ENCODE measurements at places on chromosomes 11 and 22. TPM values are rescaled to one million over a fixed set of nuclear protein-coding genes. Genes with fewer than 3 reads are reported as not detected.

- H3K4me3 ChIP-seq, result no peak overlapping the region
- H3K4me1 ChIP-seq, result peaks cover 12% of the 10 kb centered on the region
- H3K27ac ChIP-seq, result no peak overlapping the region
- no peaks in the 10 kb centered on the region for H3K36me3 ChIP-seq
- DNase-seq, result no peak
- peaks cover under 1% of the 10 kb centered on the region for H3K27me3 ChIP-seq
Measured at GRCh38 chr11:2310073-2310785, 8.4 kb downstream of the TSPAN32 start.

GRCh38 chr11:93728792-93729128 lies 12.5 kb downstream of the TAF1D start:
- peak overlapping the region; percentile 31 for H3K27ac ChIP-seq
- peaks cover 94% of the 10 kb centered on the region for H3K36me3 ChIP-seq
- H3K4me1 ChIP-seq, result no peaks in the 10 kb centered on the region
- no peaks in the 10 kb centered on the region for H3K27me3 ChIP-seq
- no peak overlapping the region for H3K4me3 ChIP-seq
- no peak for DNase-seq

- peaks cover 16% of the 10 kb centered on the region for H3K4me1 ChIP-seq
- H3K4me3 ChIP-seq, result no peak overlapping the region
- peaks cover 76% of the 10 kb centered on the region for H3K36me3 ChIP-seq
- no peak overlapping the region for H3K27ac ChIP-seq
- H3K27me3 ChIP-seq, result no peaks in the 10 kb centered on the region
Measured at GRCh38 chr11:65584106-65584505, 8.3 kb downstream of the EHBP1L1 start.

The ARRB1 gene
- total RNA-seq, result 43.6 TPM

GRCh38 chr11:44524751-44525201 lies 40.7 kb upstream of the CD82 start:
- no peak overlapping the region for H3K4me3 ChIP-seq
- no peaks in the 10 kb centered on the region for H3K27me3 ChIP-seq
- DNase-seq, result peak; percentile 79
- peaks cover 52% of the 10 kb centered on the region for H3K4me1 ChIP-seq
- H3K36me3 ChIP-seq, result no peaks in the 10 kb centered on the region
- H3K27ac ChIP-seq, result peak overlapping the region; percentile 59

GRCh38 chr22:24848559-24849168 lies 42.7 kb downstream of the SGSM1 start:
- H3K4me3 ChIP-seq, result no peak overlapping the region
- peaks cover 15% of the 10 kb centered on the region for H3K27me3 ChIP-seq
- H3K4me1 ChIP-seq, result no peaks in the 10 kb centered on the region
- H3K36me3 ChIP-seq, result no peaks in the 10 kb centered on the region

- no peaks in the 10 kb centered on the region for H3K4me1 ChIP-seq
- no peaks in the 10 kb centered on the region for H3K36me3 ChIP-seq
- DNase-seq, result no peak
- H3K27ac ChIP-seq, result no peak overlapping the region
- no peaks in the 10 kb centered on the region for H3K27me3 ChIP-seq
Measured at GRCh38 chr11:128351168-128351567, 236.2 kb downstream of the ETS1 start.

The CADM1 gene
- total RNA-seq, result 0.42 TPM

DNA sequence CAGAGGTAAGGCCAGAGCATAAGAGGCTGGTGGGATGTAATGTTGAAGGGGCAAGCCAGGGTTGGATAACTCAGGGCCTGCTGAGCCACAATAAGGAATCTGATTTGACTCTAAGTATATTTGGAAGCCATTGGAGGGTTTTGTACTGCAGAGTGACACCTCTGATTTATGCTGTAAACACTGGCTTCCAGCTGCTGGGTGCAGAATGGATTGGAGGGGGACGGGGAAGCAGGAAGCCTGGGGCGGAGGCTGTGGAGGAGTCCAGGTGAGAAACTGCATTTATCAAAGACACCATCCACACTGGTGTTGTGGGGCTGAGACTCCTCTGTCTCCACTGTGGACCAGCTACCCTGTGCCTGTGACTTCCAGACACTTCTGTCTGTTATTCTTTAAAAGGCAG lies 26.8 kb downstream of the MIAT start:
- H3K4me1 ChIP-seq, result peaks cover 3% of the 10 kb centered on the region
- H3K36me3 ChIP-seq, result peaks cover 6% of the 10 kb centered on the region

- peaks cover 6% of the 10 kb centered on the region for H3K4me1 ChIP-seq
- peak overlapping the region; percentile 77 for H3K27ac ChIP-seq
- DNase-seq, result no peak
- no peak overlapping the region for H3K4me3 ChIP-seq
- H3K27me3 ChIP-seq, result no peaks in the 10 kb centered on the region
- H3K36me3 ChIP-seq, result 0 out of 3 replicates have a peak, but pooled peaks cover 3% of the 10 kb centered on the region
Measured at GRCh38 chr11:96317571-96317970, 25.4 kb downstream of the MAML2 start.

- no peak for DNase-seq
- H3K4me1 ChIP-seq, result no peaks in the 10 kb centered on the region
- H3K36me3 ChIP-seq, result no peaks in the 10 kb centered on the region
- no peak overlapping the region for H3K27ac ChIP-seq
- no peak overlapping the region for H3K4me3 ChIP-seq
Measured at GRCh38 chr11:30956751-30957150, 370.6 kb upstream of the MPPED2 start.

- no peaks in the 10 kb centered on the region for H3K36me3 ChIP-seq
- H3K27ac ChIP-seq, result no peak overlapping the region
- no peak overlapping the region for H3K4me3 ChIP-seq
- peaks cover 5% of the 10 kb centered on the region for H3K4me1 ChIP-seq
Measured at GRCh38 chr11:73154178-73154577, 12.1 kb upstream of the FCHSD2 start.

DNA sequence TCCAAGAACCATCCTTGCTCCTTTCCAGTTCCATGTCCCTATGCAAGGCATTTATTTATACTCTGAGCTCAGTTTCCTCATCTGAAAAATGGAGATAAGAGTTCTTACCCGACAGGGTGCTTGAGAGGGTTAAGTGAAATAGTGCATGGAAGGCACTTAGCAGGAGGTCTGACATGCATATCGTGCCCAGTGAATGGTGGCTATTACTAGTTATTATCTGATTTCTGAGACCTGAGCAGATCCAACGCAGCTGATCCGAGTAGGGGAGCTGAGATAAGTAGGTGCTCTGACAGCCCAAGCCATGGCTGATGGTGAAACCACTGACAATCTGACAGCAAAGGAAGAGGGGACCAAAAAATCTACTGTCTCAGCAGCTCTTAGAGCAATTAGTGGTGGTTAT lies 24.9 kb downstream of the NAV2 start:
- no peak overlapping the region for H3K27ac ChIP-seq
- H3K27me3 ChIP-seq, result no peaks in the 10 kb centered on the region
- no peaks in the 10 kb centered on the region for H3K36me3 ChIP-seq
- DNase-seq, result no peak

DNA sequence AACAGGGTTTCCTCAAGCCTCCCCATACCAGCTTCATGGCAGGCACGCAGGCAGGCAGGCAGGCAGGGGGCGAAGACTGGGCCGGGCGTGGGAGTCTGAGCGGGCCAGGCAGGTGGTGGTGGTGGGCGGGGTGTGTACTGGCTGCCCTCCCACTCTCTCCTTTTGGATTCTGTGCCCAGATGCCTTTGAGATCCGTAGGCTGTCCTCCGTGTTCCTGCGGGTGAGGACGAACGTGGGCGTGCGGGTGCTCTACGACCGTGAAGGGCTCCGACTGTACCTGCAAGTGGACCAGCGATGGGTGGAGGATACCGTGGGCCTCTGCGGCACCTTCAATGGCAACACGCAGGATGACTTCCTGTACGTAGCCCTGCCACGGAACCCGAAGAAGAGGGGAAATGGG lies 23.0 kb downstream of the OTOG start:
- no peak overlapping the region for H3K4me3 ChIP-seq
- H3K4me1 ChIP-seq, result peaks cover 11% of the 10 kb centered on the region
- no peaks in the 10 kb centered on the region for H3K36me3 ChIP-seq
- H3K27ac ChIP-seq, result no peak overlapping the region
- H3K27me3 ChIP-seq, result peaks cover 7% of the 10 kb centered on the region
- no peak for DNase-seq

DNA sequence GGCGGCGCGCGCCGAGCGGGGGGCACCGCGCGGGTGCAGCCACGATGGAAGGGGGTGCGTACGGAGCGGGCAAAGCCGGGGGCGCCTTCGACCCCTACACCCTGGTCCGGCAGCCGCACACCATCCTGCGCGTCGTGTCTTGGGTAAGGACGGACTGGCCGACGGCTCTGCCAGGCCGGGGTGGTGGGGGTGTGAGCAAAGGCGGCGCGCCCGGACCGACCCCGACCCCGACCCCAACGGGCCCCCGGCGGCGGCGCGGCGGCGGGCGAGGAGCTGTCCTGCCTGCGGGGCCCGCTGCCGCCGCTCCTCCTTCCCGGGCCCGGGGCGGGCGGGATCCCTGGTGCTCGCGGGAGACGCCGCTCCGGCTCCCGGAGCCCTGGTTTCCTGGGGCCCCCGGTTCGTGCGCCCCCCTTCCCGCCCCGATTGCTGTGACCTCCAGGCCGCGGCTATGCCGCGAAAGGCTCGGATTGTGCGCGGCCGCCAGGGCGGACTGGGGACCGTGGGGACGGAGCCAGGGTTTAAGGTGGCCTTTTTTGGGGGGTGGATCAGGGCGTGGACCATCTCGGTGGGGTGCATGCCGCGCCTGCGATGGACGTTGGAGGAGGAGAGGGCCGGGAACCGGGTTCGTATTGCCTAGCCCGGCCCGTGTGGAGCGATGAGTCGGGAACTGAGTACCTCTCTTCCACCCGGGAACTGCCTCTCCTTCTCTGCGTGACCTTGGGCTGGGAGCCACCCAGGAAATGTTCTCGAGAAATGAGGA lies at the start of gene SYNGR1:
SYNGR1 (plus strand) TSS at position 25 of the 760 bp plus-strand sequence; CDS start at position 45, 20 bp downstream.
- H3K36me3 ChIP-seq, result no peaks in the 10 kb centered on the region
- H3K27ac ChIP-seq, result no peak within 1 kb of the TSS
- peaks cover 10% of the 10 kb centered on the region for H3K4me1 ChIP-seq
- H3K4me3 ChIP-seq, result peak within 1 kb of the TSS; percentile 51
- no peaks in the 10 kb centered on the region for H3K27me3 ChIP-seq

The SRRD gene
- total RNA-seq, result 35.5 TPM

GRCh38 chr11:115761817-115762216 lies 257.6 kb upstream of the CADM1 start:
- H3K4me1 ChIP-seq, result 0 out of 2 replicates have a peak, but pooled peaks cover 5% of the 10 kb centered on the region
- no peak overlapping the region for H3K4me3 ChIP-seq
- H3K27ac ChIP-seq, result no peak overlapping the region
- H3K36me3 ChIP-seq, result no peaks in the 10 kb centered on the region

- H3K27me3 ChIP-seq, result no peaks in the 10 kb centered on the region
- H3K36me3 ChIP-seq, result no peaks in the 10 kb centered on the region
- H3K4me3 ChIP-seq, result no peak overlapping the region
- DNase-seq, result no peak
- H3K27ac ChIP-seq, result no peak overlapping the region
- H3K4me1 ChIP-seq, result no peaks in the 10 kb centered on the region
Measured at GRCh38 chr11:90407350-90407749, 184.5 kb upstream of the CHORDC1 start.

GRCh38 chr11:28289444-28289843 lies 181.3 kb downstream of the METTL15 start:
- H3K27ac ChIP-seq, result no peak overlapping the region
- H3K27me3 ChIP-seq, result no peaks in the 10 kb centered on the region
- no peaks in the 10 kb centered on the region for H3K4me1 ChIP-seq
- no peaks in the 10 kb centered on the region for H3K36me3 ChIP-seq
- no peak overlapping the region for H3K4me3 ChIP-seq

- H3K4me3 ChIP-seq, result peak overlapping the region; percentile 25
- DNase-seq, result peak; percentile 73
- H3K27ac ChIP-seq, result no peak overlapping the region
- H3K36me3 ChIP-seq, result no peaks in the 10 kb centered on the region
- H3K4me1 ChIP-seq, result peaks cover 27% of the 10 kb centered on the region
Measured at GRCh38 chr11:45180179-45180847, 33.9 kb downstream of the PRDM11 start.

The PRR33 gene
- total RNA-seq, result not detected
